ENCODE measurements at places on chromosomes 11 and 22.

GRCh38 chr22:36277482-36278291 is 24.8 kb downstream of the APOL1 start:
- DNase-seq: peak; percentile 53

GRCh38 chr11:78753297-78753696 is 178.6 kb upstream of the NARS2 start:
- no peak for DNase-seq

DNA sequence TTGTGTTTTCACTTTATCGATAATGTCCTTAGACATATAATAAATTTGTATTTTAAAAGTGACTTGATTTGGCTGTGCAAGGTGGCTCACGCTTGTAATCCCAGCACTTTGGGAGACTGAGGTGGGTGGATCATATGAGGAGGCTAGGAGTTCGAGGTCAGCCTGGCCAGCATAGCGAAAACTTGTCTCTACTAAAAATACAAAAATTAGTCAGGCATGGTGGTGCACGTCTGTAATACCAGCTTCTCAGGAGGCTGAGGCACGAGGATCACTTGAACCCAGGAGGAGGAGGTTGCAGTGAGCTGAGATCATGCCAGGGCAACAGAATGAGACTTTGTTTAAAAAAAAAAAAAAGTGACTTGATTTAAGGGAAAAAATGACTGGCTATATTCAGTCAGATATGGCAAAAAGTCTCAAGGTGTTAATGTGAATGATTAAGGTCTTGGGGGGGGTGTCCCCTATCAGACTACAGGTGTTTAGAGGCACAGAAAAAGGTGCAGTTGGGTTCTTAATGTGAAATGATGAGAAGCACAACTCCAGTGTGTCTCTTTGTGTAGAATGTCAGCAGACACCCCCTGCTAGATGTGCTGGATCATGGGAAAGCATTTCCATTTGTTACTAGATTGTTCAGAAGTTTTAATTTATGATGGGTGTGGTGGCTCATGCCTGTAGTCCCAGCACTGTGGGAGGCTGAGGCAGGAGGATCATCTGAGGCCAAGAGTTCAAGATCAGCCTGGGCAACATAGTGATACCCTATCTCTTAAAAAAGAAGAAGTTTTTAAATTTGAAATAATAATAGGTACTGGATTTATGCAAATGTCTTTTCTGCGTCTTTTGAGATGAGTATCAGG is 17.0 kb downstream of the NEAT1 start:
- no peak for DNase-seq

GRCh38 chr11:12411393-12411792 is 34.0 kb downstream of the PARVA start:
- DNase-seq: no peak

Measured in activated T-helper 9 cell treated with anti-CD3 and anti-CD28 coated beads, Interleukin-2, amount 50 U/mL, for 16 hours (primary cell).